ENCODE measurements at places on chromosomes 11 and 22.
A peak's percentile ranks its signal among the peaks of the same experiment; 100 is the strongest.

DNA sequence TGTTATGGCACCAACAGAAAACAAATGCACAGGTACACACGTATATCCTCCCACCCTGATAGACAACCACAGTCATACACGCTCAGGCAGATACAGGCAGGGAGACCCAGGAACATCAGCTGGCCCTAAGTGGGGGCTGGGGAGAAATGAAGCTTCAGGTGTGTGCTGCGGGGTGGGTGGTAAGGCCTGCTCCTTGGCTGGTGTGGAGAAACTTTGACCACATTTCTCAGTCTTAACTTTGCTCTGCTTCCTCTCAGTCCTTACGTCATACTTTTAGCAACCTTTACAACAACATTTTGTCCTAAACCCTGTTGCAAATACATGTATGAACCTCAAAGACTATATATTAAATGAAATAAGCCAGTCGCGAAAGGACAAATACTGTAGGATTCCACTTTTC lies 6.7 kb upstream of the ANAPC15 start:
- no peak for DNase-seq

- no peak for DNase-seq
These were observed at the start of gene CSF2RB for GRCh38 chr22:36913427-36914389. Gene CSF2RB, plus strand, starts transcription at chr22:36913628. Its CDS starts 8,580 bp downstream, at chr22:36922208.

DNA sequence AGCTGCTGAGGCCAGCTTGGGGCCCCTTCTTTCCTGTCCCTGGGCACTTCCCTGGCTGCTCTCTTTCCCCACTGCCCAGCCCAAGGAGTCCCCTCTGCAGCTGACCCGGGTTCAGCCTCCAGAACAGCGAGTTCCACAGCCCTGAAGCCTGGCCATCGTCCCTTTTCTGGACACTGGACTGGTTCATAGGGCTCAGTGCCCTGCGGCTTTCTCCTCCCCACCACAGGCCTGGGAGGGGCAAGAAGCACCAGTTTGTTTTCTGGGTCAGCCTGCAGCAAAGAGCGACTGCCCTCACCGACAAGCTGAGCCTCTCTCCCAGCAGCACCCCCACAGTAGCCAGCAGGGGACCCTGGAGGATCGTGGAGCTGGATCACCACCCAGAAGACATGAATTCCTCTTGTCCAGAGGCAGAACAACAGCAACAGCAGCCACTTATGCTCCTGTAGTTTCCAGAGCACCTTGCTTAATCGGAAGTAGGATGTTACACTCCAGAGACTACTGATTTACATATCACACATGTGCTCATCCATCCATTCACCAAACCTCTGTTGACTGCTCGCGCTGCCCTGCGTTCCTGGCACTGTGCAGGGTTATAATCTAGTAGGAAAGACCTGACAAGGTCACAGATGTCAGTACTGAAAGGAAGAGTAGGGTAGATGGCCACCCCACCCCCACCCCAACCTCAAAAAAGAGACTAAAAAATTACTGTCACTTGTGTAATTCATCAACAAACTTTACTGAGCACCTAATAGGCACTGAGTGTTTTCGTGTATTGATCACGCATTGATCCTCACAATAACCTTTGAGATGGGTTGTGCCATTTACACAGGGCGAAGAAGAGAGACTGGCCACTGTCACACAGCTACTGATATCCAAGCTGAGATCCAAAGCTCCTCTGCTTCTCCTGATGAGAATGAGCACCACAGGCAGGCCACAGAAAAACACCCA lies 13.0 kb upstream of the CXCR5 start:
- DNase-seq, result no peak

GRCh38 chr22:48619721-48620120 lies 1208.0 kb downstream of the BRD1 start:
- no peak for DNase-seq

DNA sequence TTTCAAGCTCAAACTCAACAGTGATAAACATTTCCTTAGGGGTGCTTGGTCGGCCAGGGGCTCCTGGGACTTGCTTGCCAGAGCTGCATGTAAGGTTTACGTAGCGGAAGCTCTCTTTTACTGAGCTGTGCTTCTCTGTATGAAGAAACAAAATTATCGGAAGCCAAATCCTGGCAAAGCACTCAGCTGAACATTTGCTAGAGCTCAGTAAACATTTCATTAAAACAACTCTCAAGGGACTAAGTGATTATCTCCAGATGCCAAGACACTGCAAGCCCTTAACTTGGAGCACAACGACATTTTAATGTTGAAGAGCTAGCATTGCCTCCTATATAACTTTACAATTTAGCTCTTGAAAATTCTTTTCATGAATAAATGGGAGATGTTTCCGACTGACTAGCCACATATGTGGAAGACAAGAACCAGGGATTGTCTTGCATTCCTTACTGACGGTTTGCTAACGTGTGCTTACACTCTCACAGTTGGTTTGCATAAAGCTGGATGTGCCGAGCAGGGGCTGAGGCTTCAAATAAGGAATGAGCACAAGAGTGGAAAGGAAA lies 43.4 kb downstream of the SCUBE2 start:
- DNase-seq, result no peak

GRCh38 chr22:41925783-41926460 lies 684 bp downstream of the TNFRSF13C start:
- peak; percentile 59 for DNase-seq

DNA sequence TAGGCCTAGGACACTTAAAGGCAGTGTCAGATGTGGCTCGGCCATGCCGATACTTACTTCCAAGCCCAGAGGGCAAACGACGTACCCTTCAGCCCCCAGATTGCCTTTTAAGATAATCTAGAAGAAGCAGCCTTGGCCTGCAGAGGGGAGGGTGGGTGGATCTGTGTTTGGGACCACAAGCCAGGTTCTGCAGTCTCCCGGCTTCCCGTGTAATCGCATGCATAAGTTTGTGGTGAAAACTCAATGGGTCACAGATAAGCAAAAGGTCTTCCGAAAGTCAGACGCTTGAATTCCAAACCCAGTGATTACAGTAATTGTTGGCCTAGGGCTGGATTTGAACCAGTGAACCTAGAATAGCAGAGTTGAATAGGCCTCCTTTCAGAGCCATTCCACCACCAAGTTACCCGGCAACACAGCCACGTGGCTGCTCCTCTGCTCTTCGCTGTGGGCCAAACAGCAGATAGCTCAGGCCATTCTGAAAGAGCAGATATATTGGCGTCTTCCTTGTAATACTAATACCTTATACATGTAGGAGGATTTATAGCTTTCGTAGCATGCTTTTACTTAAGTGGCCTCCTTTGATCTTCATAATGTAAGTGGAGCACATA lies 170.8 kb upstream of the CADM1 start:
- no peak for DNase-seq
